Stimulated activated CD4-positive, alpha-beta T cell treated with anti-CD3 and anti-CD28 coated beads, Interleukin-15, amount 100 ng/mL, for 1 hour (primary cell): ENCODE measurements at places on chromosomes 12 and 14.
A peak's percentile ranks its signal among the peaks of the same experiment; 100 is the strongest.

- DNase-seq: no peak
Measured at GRCh38 chr12:58095002-58095401, 153.6 kb downstream of the ATP23 start.

- no peak for DNase-seq
Measured at GRCh38 chr12:38350342-38351174, 34.0 kb downstream of the ALG10B start.

GRCh38 chr14:88128816-88129215 lies 123.9 kb downstream of the GPR65 start:
- DNase-seq: no peak

DNA sequence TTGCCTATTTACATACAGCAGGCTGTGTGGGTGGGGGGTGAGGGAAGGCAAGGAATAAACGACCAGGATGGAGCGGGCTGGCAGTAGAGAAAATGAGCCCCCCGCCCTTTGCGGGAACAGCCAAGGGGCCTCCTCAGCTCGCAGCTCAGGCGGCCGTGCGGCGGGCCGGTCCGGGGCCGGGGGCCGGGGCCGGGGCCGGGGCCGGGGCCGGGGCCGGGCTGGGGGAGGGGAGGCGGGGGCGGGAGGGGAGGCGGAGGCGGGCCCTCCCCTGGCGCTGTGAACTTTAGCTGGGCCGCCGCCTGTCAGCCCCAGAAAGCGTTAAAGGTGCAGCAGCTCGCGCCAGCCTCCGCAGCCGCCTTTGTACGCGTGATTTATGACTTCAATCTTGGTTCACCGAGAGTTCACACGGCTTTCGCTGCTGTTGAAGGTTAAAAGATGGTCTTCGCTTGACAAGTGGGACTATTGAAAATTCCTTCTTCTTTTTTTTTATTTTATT lies 28.8 kb downstream of the HOXC4 start:
- DNase-seq: peak; percentile 21

GRCh38 chr14:30387871-30388270 lies 171.1 kb upstream of the G2E3 start:
- no peak for DNase-seq

DNA sequence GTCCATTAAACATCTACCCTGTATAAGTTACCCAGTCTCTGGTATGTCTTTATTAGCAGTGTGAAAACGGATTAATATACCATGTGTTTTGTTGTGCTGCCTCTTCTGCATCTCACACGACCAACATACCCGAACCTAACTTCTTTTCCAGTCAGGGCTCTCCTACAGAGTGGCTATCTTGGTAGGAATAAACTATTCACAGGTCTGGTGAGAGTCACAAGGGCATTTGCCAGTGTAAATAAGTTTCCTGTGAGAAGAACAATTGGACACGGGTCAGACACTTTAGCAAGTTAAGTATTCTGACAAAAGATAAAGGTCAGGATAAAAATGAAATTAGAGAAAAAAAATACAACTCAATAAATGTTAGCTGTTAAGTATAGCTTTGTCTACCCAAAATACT lies 60.9 kb downstream of the MYF5 start:
- no peak for DNase-seq

DNA sequence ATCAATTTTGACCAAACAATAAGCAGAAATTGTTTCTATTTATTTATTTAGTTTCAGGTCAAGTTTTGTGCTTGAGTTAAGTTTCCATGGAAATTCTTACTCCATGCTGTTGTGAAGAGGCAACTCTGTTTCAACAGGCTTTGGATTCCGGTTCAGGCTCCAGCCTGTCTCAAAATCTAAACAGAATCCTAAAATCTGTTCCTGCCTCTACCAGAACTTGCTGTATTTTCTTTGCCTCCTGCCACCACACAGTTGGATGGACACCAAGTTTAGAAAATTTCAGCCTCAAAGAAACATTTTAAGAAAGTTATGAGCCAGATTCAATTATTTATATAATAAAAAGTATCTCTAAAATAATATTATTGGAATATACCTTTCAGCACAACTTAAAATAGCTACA lies 330.9 kb downstream of the FOXG1 start:
- no peak for DNase-seq
